ENCODE measurements at places on chromosomes 4 and X.

GRCh38 chrX:1336331-1336943, at the start of gene IL3RA:
IL3RA (plus strand) TSS chrX:1336785; CDS start chrX:1341766, 4,981 bp downstream.
- no peak for DNase-seq

DNA sequence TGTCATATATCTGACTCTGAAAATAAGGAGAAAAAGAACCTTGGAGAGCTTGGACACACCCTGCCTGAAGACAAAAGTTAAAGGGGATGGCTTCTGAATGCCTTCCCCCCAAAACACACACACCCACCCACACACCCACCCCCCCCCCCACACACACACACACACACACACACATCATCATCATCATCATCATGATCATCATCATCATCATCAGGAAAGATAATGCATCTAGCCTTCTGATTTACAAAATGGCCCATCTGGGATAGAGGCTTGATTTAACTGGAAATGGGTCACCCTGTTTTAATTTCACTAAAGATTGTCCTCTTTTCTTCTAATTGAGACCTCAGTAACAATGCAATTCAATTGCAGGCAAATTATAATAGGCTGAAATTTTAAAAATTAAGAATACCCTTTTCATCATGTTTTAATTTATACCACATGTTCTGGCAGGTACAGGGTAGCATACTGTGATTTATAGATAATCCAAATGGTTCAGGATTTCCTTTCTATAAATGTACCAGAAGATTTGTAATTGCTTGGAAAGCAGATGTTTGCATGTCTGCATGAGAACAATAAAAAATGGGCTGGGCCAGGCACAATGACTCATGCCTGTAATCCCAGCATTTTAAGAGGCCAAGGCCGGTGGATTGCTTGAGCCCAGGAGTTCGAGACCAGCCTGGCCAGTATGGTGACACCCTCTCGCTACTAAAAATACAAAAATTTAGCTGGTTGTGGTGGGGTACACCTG, 56.5 kb downstream of the TRIM2 start:
- DNase-seq: no peak

DNA sequence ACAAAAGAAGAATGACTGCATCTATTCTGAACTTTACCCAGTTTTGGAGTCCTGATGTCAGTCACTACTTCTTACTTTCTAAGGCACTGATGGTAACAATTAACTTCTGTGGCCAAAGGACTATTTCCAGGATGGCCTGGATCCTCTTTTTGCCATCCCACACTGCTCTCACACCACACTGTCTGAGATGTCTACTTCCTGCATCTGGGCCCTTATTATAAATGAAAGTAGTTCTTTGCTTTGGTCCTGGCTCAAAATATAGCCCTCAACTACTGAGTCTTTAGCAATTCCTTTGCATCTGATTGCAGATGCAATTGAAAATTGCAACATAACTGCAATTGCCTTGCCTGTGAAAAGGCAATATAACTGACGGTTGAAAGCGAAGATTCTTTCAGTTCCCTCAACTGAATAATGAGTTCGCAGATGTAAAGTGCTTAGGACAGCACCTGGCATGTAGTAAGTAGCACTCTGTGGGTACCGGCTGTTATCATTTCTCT, 44.2 kb downstream of the COQ2 start:
- DNase-seq: no peak

- no peak for DNase-seq
Measured at GRCh38 chr4:38733663-38734062, 49.1 kb downstream of the TLR10 start.

GRCh38 chr4:161466316-161466715, 697.5 kb downstream of the FSTL5 start:
- DNase-seq: no peak

DNA sequence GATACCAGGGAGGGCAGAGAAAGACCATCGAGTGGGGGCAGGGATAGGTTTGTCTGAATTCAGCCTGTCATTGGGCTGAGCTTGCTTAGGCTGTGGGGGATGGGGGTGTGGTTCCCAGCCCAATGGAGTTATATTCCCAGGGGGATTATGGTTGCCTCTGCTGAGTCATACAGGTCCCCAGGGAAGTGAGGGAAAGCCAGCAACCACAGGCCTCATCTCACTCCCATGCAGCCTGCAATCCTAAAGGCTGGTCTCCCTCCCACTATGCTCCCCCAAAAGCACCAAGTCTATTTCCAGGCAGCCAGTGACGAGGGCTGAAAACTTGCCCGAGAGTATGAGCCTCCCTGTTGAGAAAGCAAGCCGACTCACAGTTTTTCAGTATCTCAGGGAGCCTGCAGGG, 39.3 kb downstream of the AFM start:
- peak; percentile 65 for DNase-seq

- no peak for DNase-seq
Measured at GRCh38 chrX:129768586-129769466, 10.9 kb upstream of the SASH3 start.

Measured in ELR (cell line).